Lower lobe of right lung (tissue), 2 donors: ENCODE measurements at places on chromosomes 7 and 10. TPM values are rescaled to one million over a fixed set of nuclear protein-coding genes. Genes with fewer than 3 reads are reported as not detected.
A peak's percentile ranks its signal among the peaks of the same experiment; 100 is the strongest.

DNA sequence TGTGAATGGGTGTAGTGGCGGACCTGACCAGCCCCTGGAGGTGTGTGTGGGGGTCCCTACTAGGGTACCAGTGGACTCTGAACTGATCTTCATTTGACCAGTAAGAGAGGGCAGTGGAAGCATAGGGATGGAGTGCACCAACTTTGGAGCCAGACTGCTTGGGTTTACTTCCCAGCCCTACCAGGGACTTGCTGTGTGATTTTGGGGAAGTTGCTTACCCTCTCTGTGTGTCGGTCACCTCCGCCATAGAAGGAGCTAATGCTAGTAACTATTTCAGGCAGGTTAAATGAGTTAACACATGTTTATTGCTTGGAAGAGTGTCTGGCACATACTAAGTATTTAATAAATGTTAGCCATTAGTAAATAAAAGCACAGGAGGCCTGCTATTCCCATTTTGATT is 6.6 kb downstream of the ADCYAP1R1 start:
- H3K4me3 ChIP-seq: no peak overlapping the region
- no peak for DNase-seq
- H3K27me3 ChIP-seq: peaks cover 29% of the 10 kb centered on the region
- H3K36me3 ChIP-seq: no peaks in the 10 kb centered on the region
- no peak overlapping the region for H3K27ac ChIP-seq

DNA sequence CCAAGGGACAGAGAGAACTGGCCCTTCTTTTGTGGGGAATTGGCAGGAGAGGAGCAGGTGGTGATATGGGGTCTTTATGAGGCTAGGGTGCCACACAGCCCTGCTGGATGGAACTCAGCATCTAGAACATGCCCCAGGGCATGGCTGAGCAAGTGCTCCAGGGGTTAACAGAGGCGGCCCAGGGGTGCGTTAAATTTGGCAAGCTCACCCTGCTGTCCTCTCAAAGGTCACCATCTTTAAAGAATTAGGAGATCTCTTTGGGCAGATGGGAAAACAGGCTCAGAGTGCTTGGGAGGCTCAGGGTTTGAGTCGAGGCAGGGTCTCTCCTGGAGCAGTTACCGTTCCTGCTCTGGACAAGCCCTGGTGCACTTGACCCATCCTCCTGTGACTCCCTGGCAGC is 21.4 kb upstream of the UNC5B start:
- H3K36me3 ChIP-seq: no peaks in the 10 kb centered on the region
- H3K27me3 ChIP-seq: peaks cover 8% of the 10 kb centered on the region
- H3K4me1 ChIP-seq: peaks cover 4% of the 10 kb centered on the region
- H3K27ac ChIP-seq: no peak overlapping the region

Gene ANXA11
- total RNA-seq: 306 TPM

DNA sequence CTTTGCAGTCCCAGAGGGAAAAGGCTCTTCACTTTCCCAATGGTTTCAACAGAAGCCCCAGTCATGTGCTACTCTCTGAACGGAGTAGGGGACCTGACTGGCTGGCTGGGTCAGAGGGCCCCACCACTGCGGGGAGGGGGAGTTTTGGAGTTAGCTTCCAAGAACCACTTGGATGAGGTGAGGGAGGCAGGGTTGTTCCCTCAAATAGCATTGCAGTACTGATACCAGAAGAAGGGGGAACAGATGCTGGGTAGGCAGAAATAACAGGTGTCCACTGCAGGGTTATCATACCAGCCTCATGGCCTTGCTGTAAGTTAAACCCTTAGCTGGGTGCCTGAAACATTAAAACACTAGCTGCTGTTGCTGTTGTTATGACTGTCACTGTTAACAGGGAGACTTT is 131.3 kb downstream of the UBE2H start:
- H3K27me3 ChIP-seq: no peaks in the 10 kb centered on the region
- no peak overlapping the region for H3K4me3 ChIP-seq
- peaks cover 14% of the 10 kb centered on the region for H3K4me1 ChIP-seq

DNA sequence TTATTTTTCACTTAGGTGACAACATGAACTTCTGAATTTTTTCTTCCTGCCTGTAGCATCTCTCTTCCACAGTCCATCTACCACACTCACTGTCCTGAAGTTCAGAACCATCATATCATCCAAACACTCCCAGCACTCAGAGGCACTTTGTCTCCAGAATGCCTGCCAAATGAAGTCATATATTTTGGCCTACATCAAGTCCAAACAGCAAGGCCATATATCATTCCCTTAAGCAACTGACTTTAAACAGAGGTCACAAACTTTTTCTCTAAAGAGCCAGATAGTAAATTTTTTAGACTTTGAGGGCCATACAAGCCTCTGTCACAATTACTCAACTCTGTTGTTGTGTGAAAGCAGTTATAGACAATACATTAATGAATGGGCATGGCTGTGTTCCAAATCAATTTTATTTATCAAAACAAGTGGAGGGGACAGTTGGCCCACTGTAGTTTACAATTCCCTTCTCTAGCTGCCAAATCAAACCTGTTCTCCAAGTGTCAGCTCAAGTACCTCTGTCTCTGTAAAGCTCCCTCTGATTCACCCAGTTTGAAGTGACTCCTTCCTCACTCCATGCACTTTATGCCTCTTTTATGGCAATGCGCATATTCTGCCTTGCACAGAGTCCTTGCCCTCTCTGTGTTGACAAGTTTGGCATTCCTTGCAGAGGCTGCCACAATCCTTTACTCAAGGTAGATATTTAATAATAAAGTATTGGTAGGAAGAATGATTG is 305.7 kb downstream of the FZD1 start:
- H3K4me1 ChIP-seq: no peaks in the 10 kb centered on the region
- no peak overlapping the region for H3K4me3 ChIP-seq
- DNase-seq: no peak
- no peaks in the 10 kb centered on the region for H3K36me3 ChIP-seq
- H3K27me3 ChIP-seq: no peaks in the 10 kb centered on the region
- H3K27ac ChIP-seq: no peak overlapping the region

GRCh38 chr7:138924501-138925225 is 56.5 kb downstream of the KIAA1549 start:
- H3K27ac ChIP-seq: no peak overlapping the region
- H3K4me3 ChIP-seq: no peak overlapping the region
- no peaks in the 10 kb centered on the region for H3K36me3 ChIP-seq
- no peak for DNase-seq

DNA sequence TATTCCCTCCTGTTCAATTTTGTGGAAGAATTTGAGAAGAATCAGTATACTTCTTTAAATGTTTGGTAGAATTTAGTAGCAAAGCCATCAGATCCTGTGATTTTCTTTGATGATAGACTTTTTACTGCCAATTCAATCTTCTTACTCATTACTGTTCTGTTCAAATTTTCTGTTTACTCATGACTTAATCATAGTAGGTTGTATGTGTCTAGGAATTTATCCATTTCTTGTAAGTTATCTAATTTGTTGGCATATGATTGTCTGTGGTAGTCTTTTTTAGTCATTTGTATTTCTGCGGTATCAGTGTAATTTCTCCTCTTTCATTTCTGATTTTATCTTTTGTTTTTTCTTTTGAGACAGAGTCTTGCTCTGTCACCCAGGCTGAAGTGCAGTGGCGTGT is 87.4 kb downstream of the CCDC3 start:
- no peak overlapping the region for H3K4me3 ChIP-seq
- no peak overlapping the region for H3K27ac ChIP-seq
- no peaks in the 10 kb centered on the region for H3K36me3 ChIP-seq
- H3K4me1 ChIP-seq: no peaks in the 10 kb centered on the region
- no peaks in the 10 kb centered on the region for H3K27me3 ChIP-seq
- no peak for DNase-seq

DNA sequence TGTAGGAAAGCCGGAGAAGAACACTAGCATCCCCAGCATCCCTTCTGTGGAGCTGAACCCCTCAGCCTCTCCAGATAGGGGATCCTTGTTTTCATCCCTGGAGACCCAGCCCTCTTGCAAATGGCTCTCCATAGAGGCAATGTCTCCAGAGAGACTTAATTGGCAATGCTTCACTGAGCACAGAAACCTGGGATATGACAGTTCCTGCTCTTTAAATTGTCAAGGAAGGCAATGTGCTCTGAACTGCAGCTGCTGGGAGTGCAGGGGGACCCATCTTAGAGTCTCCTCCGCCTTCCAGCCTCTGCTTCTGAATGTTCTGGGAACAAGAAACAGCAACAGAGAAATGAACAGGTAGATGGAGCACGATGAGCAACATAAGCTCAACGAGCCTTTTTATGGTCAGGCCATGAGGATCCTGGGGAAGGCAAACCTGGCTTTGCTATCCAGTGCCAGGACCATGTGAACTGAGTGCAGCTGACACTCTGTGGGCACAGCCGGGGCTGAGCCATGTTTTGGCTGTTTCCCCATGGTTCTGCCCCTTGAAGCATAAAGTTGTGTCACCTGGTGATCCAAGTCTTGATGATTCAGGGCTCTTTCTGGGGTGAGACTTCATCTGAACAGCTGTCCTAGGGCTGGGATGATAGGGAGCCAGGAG is 481.0 kb downstream of the PLXNA4 start:
- H3K4me3 ChIP-seq: no peak overlapping the region
- H3K36me3 ChIP-seq: no peaks in the 10 kb centered on the region
- H3K4me1 ChIP-seq: no peaks in the 10 kb centered on the region
- H3K27me3 ChIP-seq: peaks cover 5% of the 10 kb centered on the region
- H3K27ac ChIP-seq: no peak overlapping the region

- no peaks in the 10 kb centered on the region for H3K4me1 ChIP-seq
- H3K27ac ChIP-seq: no peak within 1 kb of the TSS
- peaks cover 38% of the 10 kb centered on the region for H3K27me3 ChIP-seq
Observed at GRCh38 chr10:25933653-25934608, at the start of gene MYO3A. MYO3A (plus strand) TSS chr10:25934229; CDS start chr10:25952111, 17,882 bp downstream.

Gene GNG11
- total RNA-seq: 23.2 TPM

Gene DNAJC1
- total RNA-seq: 32.5 TPM

Gene DOCK4
- total RNA-seq: 78.5 TPM

- H3K27me3 ChIP-seq: no peaks in the 10 kb centered on the region
- H3K4me3 ChIP-seq: no peak overlapping the region
- H3K4me1 ChIP-seq: peaks cover 3% of the 10 kb centered on the region
- DNase-seq: peak; percentile 65
- H3K27ac ChIP-seq: no peak overlapping the region
Observed at GRCh38 chr10:112140110-112140970, 43.2 kb downstream of the GPAM start.

Gene TACR2
- 1.2 TPM for total RNA-seq

DNA sequence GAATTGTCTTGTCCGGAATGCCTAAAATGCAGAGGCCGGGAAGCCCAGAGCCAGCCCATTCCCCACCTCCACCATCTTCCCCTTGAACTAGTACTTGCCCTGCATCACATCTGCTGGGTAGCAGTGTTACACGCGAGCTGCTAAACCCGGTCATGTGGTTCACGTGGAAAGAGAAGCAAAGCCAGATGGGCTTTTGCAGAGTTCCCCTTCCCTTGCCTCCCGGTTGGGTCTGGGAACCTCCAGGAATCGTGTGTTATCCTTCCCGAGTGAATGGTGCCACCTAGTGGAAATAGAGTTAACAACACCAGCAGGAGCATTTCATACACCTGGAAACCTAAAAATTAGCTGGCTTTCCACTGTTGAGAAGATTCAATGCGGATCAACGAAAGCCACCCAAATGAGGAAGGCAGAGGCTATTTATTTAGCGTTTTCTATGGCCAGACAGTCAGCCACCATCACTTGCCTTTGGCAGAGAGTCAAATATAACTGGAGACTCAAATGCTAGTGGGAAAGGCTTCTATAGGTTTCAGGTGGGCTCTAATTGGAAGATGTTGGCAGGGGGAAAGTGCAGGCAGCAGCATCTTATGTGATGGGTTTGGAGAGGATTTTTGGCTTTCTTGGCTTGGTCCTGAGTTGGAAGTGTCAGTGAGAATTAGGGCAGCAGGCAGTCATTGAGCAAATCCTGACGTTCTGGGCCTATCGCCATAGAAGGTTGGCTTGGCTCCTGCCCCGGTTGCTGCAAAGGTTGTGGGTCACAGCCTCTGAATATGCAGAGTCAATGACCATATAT is 12.9 kb upstream of the DENND2A start:
- no peaks in the 10 kb centered on the region for H3K36me3 ChIP-seq
- H3K27me3 ChIP-seq: no peaks in the 10 kb centered on the region
- no peak overlapping the region for H3K4me3 ChIP-seq
- DNase-seq: no peak

DNA sequence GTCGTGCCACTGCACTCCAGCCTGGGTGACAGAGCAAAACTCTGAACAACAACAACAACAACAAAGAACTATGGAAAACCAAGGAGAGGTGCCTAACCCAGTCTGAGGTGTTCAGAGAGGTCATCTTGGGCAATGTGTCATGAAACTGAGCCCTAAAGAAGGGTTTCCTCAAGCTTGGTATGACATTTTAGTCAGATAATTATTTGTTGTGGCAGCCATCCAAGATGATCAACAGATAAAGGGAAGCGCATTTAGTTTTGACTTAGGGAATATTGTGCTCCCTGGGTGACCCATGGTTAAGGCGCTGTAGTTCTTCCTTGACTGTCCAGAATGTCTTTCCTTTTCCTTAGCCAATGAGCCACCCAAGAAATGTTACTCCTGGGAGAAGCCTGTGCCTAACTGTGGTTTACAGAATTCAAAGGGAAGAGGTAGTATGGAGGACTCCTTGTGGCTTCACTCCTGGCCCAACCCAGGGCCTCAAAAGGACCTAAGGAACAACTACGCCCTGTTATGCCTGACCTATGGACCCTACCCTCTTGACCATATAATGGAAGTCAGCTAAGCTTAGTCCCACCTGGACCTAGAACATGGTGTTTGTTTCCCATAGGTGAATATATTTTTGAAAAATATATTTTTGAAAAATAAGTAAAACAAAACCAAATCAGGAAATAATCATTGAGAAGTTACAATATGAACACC is 42.4 kb downstream of the TPST1 start:
- H3K27me3 ChIP-seq: no peaks in the 10 kb centered on the region
- no peak for DNase-seq
- H3K4me1 ChIP-seq: peaks cover 9% of the 10 kb centered on the region
- no peak overlapping the region for H3K4me3 ChIP-seq
- H3K27ac ChIP-seq: no peak overlapping the region
- H3K36me3 ChIP-seq: no peaks in the 10 kb centered on the region

DNA sequence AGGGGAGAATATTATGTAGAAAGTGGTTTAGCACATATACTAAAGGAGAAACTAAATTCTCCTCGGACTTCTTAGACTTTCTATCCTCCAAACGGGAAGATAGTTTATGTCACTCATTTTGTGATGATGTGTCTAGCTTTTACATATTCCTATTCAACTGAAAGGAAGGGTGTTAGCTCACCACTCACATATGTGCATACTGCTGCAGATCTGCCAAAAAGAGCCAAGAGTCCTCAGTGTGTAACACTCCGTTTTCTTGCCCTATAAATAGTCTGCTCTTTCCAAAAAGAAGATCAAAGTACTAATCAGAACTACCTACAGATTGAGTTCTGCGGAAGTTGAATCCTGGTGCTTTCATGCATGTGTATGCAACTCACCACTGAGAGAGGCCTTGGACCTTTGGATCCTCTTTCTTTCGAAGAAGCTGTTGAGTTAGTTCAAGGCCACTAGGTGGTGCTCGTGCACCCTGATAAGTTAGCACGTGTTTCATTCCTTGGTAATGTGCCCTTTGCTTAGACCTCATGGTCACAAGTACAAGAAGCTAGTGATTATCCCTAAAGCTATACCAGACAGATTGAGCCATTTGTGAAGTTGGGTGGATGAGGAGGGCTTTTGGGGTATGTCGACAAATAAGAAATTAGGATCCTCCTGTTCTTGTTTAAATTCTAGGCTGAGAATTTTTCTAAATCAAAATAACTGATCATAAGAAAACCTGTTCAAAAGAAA is 14.1 kb downstream of the YAE1 start:
- DNase-seq: peak; percentile 62
- no peak overlapping the region for H3K4me3 ChIP-seq
- H3K27ac ChIP-seq: no peak overlapping the region
- H3K36me3 ChIP-seq: no peaks in the 10 kb centered on the region
- no peaks in the 10 kb centered on the region for H3K27me3 ChIP-seq
- H3K4me1 ChIP-seq: no peaks in the 10 kb centered on the region
